Neuronal stem cell (in vitro differentiated cells): ENCODE measurements at places on chromosomes 5 and 9.

DNA sequence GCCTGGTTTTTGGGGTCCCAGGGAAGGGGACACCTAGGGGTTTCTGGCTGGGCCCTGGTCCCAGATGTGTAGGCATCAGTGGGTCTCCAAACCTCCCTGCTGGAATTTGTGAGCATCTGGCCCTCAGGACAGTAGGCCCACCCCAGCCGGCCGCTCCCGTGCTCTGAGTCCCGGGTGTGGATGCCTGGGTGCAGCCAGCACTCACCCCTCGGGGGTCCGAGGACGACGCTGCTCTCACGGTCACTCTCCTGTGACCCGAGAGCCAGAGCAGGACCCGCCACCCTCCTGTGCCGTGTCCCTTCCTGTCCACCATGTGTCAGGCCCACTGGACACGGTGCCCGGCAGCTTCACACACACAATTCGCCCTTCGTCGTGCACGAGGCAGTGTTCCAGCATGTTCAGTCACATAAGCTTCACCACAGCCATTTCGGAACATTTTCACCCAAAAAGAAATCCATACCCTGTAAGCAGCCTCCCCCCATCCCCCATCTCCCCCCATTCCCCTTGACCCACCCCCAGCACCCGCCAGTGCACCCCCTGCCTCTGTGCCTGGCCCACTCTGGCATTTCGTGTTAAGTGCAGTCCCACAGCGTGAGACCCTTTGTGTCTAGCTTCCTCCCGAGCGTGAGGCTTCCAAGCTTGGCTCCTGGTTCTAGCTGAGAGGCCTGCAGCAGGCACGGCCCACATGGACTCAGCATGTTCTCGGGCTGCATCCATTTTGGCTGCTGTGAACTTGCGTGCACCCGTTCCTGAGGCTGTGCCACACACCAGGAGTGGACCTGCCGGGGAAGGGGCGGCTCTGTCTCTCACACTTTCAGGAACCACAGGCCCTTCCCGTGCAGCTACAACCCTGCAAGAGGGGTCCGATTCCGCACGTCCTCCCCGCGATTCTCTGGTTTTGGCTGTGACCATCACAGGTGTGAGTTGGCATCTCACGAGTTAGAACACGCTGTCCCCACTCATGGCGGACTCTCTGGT lies 40.5 kb downstream of the NKD2 start:
- no peak overlapping the region for H3K27ac ChIP-seq
- peaks cover 35% of the 10 kb centered on the region for H3K36me3 ChIP-seq
- no peak overlapping the region for H3K4me3 ChIP-seq
- no peaks in the 10 kb centered on the region for H3K4me1 ChIP-seq

DNA sequence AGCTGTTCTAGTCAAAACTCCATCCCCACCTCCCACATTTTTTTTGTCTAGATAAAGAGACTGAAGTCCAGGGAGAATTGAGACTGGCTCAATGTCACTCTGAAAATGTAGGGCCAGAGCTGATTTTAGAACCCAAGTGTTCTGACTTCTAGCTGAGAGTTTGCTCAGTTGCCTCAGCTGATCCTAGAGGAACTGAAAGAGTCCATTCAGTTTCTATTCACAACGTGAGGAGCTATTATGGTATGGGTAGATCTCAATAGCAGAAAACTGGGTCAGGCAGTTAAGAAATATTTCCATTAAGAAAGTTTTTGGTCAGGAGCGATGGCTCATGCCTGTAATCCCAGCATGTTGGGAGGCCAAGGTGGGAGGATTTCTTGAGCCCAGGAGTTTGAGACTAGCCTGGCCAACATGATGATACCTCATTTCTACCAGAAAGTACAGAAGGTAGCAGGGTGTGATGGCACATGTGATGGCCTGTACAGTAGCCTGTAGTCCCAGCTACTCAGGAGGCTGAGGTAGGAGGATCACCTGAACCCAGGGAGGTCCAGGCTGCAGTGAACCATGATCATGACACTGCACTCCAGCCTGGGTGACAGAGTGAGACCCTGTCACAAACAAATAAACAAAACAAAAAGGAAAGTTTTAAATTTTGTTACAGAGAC lies 61.7 kb downstream of the GLRA1 start:
- H3K4me3 ChIP-seq, result no peak overlapping the region
- H3K36me3 ChIP-seq, result no peaks in the 10 kb centered on the region
- DNase-seq, result no peak
- no peaks in the 10 kb centered on the region for H3K27me3 ChIP-seq
- H3K4me1 ChIP-seq, result no peaks in the 10 kb centered on the region
- H3K27ac ChIP-seq, result no peak overlapping the region

DNA sequence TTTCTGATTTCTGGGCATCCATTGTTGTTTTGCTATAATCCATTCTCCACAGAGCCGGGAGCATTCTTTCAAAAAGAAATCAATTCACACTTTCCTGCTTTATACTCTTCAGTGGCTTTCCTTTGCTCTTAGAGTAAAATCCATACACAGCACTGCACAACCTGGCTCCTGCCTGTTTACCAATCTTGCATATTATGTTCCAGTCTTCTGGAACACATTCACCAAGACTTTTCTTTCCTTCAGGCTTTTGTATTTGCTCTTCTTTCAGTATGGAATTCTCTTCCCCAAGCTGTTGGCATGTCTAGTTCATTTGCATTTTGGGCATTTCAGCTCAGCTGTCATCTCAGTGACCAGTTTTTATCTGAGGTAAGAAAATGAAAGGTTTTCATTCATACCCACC lies 6.3 kb downstream of the RFESD start:
- H3K36me3 ChIP-seq, result no peaks in the 10 kb centered on the region
- H3K27me3 ChIP-seq, result no peaks in the 10 kb centered on the region
- no peak for DNase-seq
- no peak overlapping the region for H3K27ac ChIP-seq
- peaks cover 4% of the 10 kb centered on the region for H3K4me1 ChIP-seq
- H3K4me3 ChIP-seq, result no peak overlapping the region

- no peaks in the 10 kb centered on the region for H3K4me1 ChIP-seq
- H3K36me3 ChIP-seq, result no peaks in the 10 kb centered on the region
- H3K4me3 ChIP-seq, result no peak overlapping the region
Measured at GRCh38 chr5:96081276-96081858, 119.7 kb upstream of the ELL2 start.

GRCh38 chr5:122704247-122705036 lies 70.4 kb upstream of the SNX2 start:
- DNase-seq, result no peak
- no peaks in the 10 kb centered on the region for H3K27me3 ChIP-seq
- H3K4me3 ChIP-seq, result no peak overlapping the region
- no peaks in the 10 kb centered on the region for H3K4me1 ChIP-seq
- no peaks in the 10 kb centered on the region for H3K36me3 ChIP-seq
- no peak overlapping the region for H3K27ac ChIP-seq

GRCh38 chr9:16514131-16514530 lies 356.3 kb downstream of the BNC2 start:
- no peaks in the 10 kb centered on the region for H3K36me3 ChIP-seq
- H3K27me3 ChIP-seq, result no peaks in the 10 kb centered on the region
- no peak overlapping the region for H3K4me3 ChIP-seq
- peaks cover 36% of the 10 kb centered on the region for H3K4me1 ChIP-seq

GRCh38 chr9:124011460-124012301 lies at the start of gene LHX2:
Gene LHX2, plus strand, starts transcription at chr9:124011768. Its CDS starts 581 bp downstream, at chr9:124012349.
- H3K27ac ChIP-seq, result peak within 1 kb of the TSS; percentile 95
- H3K4me3 ChIP-seq, result peak within 1 kb of the TSS; percentile 44
- peaks cover 20% of the 10 kb centered on the region for H3K4me1 ChIP-seq

DNA sequence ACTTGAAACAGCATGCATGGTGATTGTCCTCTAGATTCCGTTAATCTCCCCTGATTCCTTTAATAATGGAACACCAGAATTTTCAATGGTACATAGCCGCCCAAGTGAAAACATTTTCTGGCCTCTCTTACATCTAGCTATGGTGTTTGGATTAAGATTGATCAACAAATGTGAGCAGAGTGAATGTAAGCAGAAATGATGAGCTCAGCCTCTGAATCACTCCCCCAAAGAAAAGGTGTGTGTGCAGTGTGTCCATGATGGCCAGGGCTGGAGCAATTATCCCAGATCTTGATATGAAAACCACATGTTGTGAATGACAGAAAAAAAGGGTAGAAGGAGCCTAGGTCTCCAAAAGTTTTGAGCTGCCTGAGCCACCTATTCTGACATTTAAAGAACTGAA lies 55.3 kb downstream of the OR2K2 start:
- no peak overlapping the region for H3K4me3 ChIP-seq
- no peaks in the 10 kb centered on the region for H3K36me3 ChIP-seq
- no peak for DNase-seq
- peaks cover 2% of the 10 kb centered on the region for H3K27me3 ChIP-seq
- no peak overlapping the region for H3K27ac ChIP-seq

- H3K27me3 ChIP-seq, result no peaks in the 10 kb centered on the region
- no peaks in the 10 kb centered on the region for H3K36me3 ChIP-seq
- no peak overlapping the region for H3K27ac ChIP-seq
- no peak for DNase-seq
Measured at GRCh38 chr5:60541980-60542379, 158.0 kb downstream of the DEPDC1B start.

DNA sequence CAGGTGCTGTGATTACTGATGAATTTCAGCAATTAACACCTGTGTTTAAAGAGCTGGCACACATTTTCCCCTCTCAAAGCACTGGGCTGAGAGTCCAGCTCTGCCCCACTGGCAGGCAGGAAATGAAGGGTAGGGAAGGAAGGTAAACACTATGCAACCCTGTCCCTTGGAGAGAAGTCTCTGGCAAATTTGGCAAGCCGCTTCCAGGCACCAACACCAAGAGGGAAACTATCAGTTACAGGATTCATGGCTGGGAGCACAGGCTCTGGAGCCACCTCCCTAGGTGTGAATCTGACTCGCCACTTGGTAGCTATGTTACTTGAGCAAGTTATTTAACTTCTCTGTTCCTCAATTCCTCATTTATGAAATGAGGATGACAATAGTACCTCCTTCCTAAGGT lies 3.3 kb downstream of the ANKS6 start:
- no peak overlapping the region for H3K4me3 ChIP-seq
- no peak for DNase-seq
- peaks cover 7% of the 10 kb centered on the region for H3K4me1 ChIP-seq
- H3K36me3 ChIP-seq, result peaks cover 29% of the 10 kb centered on the region
- peaks cover 2% of the 10 kb centered on the region for H3K27me3 ChIP-seq

DNA sequence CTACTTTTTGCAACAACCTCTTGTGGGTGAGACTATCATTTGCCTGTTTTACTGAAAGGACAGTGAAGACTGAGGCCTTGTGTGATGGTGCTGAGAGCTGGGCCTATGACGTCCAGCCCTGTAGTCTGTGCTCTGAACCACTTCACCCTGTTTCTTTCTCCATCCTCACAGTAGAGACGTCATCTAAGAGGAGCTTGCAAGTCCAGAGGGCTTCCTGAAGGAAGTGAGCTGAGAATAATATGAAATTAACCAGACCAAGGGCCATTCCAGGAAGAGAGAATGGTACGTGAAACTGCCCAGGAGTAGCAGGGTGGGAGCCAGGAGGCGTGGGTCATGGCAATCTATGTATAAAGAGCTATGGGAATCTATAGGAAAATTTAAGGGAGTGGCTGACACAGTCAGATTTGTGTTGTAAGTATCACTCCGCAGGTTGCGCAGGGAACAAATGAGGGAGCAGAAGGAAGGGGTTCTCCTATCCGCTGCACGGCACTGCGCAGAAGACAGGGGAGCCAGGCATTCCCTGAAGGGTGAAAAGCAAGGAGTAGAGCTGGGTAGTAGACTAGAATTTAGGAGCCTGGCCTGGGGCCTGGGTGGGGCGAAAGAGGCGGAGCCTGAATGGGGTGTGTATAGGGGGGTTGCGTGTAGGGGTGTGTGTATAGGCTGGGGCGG lies 596 bp upstream of the FGFR4 start:
- H3K4me3 ChIP-seq, result no peak overlapping the region
- no peak for DNase-seq
- peak overlapping the region; percentile 3 for H3K27ac ChIP-seq
- peaks cover 7% of the 10 kb centered on the region for H3K36me3 ChIP-seq
- peaks cover 6% of the 10 kb centered on the region for H3K27me3 ChIP-seq

- no peak for DNase-seq
- no peaks in the 10 kb centered on the region for H3K4me1 ChIP-seq
- no peaks in the 10 kb centered on the region for H3K36me3 ChIP-seq
- no peak overlapping the region for H3K27ac ChIP-seq
- no peaks in the 10 kb centered on the region for H3K27me3 ChIP-seq
- no peak overlapping the region for H3K4me3 ChIP-seq
Measured at GRCh38 chr5:54224103-54224826, 86.1 kb downstream of the ARL15 start.

DNA sequence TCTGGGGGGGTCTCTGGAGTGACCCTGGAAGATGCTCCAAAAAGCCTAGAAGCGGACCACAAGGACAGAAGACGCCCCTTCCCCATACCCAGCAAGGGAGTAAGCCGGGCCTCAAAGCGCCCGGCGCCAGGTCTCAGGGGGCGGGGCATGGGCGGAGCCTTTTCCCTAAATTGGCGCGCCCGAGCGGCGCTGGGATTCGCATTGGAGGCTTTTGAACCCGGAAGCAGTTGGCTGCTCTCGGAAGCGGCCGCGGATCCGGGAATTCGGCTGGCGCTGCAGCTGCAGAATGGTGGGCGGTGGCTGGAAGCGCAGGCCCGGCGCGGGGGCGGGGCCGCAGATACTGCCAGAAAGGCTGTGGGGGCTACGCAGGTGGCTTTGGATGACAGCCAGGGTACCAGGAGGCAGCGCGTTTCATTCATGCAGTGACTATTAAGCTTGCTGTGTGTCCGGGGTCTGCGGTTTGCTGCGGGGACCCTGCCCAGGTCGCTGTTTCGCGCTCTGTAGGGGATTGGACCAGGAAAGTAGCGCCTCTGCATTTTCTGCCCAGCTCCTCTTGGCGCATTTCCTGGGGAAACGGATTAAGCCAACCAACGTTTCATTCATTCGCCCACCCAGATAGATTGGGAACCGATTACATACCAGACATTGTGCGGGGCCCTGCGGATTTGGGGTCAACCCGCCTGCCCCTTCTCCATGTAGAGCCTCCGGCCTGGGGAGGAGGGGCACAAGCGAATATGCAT lies 83.0 kb upstream of the FREM1 start:
- peak overlapping the region; percentile 85 for H3K4me3 ChIP-seq
- DNase-seq, result peak; percentile 86
- no peaks in the 10 kb centered on the region for H3K27me3 ChIP-seq
- H3K27ac ChIP-seq, result peak overlapping the region; percentile 79
- no peaks in the 10 kb centered on the region for H3K4me1 ChIP-seq
- H3K36me3 ChIP-seq, result peaks cover 7% of the 10 kb centered on the region

DNA sequence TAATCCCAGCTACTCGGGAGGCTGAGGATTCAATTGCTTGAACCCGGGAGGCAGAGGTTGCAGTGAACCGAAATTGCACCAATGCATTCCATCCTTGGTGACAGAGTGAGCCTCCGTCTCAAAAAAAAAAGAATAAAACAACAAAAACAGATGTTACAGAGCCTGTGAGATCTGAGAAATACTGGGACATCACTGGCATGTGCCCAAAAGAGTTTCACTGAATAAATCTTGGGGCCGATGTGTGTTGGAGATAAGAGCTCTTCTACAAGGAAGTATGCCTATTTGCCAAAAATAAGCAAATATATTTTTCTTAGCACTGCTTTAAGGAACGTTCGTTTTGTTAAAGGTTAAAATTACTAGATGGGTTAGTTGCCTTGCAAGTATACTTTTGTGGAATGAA lies 55.1 kb downstream of the KIAA1958 start:
- no peaks in the 10 kb centered on the region for H3K4me1 ChIP-seq
- H3K36me3 ChIP-seq, result peaks cover 13% of the 10 kb centered on the region
- H3K27ac ChIP-seq, result no peak overlapping the region
- H3K27me3 ChIP-seq, result no peaks in the 10 kb centered on the region
- no peak for DNase-seq
- H3K4me3 ChIP-seq, result no peak overlapping the region
